ENCODE measurements at places on chromosomes 11 and 22.

DNA sequence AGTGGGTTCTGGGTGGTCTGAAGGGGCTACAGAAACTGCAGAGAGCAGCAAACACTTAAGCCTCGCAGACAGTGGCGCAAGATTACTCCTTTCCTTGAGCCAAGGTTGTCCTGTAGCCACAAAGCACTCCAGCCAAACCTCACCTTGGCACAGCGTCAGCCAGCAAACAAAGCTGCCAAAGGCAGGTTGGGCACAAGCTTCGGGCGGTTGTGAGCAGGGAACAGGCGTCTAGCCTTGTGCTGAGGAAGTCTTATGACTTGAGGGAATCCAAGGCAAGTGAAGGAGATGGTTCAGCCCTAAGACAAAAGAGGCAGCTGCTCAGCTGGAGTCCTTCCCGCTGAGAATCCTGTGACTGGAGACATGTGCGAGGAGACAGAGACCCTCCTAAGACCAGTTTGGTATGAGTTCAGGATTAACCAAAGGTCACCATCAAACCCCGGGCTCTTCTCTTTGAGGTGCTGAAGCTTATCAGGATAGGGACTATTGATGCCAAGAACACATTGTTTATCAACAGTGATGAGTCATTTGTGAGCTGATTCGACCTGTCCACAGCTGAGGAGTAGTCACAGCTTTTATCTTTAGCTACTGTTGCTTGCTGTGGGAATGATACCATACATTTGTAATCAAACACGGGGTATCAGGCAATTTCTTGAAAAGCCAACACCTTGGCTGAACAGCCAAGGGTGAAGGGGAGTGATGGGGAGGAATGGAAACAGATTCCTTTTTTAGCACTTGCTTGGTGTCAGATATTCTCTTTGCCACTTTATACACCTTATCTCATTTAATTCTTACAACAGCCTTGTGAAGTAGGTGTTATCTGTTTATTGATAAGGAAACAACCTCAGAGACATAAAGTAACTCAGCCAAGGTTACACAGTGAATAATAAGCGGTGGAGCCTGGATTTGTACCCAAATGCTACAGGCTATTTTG is 4.6 kb downstream of the ADM start:
- peak; percentile 19 for DNase-seq

- DNase-seq, result peak; percentile 96
Observed at GRCh38 chr11:78147807-78148206, 8.4 kb upstream of the ALG8 start.

GRCh38 chr22:26887456-26887855 is 230.1 kb downstream of the MIAT start:
- DNase-seq, result no peak

GRCh38 chr22:50548040-50548920 is 2.6 kb downstream of the KLHDC7B start:
- DNase-seq, result no peak

DNA sequence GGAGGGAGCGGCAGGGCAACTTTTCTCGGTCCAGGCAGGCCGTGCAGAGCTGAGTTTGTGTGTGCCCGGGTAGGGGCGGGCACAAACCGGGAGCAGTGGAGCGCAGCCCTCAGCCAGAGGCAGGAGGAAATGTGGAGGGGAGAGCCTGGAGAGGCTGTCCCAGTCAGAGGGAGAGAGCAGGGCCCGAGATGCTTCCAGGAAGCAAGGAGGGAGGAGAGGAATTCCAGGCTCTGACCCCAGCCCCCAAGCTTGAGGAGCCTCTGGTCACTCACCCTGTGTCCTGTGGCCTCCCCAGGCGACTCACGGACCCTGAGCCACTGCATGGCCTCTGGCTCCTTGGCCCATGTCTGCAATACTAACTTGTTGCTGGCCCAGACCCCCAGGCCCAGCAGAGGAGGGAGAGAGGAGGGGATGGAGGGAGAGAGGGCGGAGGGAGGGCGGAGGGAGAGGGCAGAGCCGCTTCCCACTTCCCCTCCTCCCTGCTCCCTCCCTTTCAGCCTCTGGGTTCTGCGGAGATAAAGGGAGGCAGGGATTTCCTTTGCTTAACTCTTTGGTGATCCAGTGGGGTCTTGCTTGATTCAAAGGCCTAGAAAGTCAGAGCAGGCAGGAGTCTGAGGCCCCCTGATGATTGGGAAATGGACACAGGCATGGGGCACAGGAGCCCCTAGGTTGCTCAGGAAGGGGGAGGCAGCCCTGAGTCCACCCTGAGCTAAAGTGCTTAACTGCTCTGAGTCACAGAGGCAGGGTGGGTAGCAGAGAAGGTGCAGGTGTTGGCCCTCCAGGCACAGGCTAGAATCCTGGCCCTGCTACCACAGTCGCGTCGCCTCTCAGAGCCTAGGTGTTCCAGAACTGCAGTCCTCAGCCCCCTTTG is at the start of gene C1QTNF6:
Gene C1QTNF6 (minus strand): TSS at position 357 of the 871 bp plus-strand sequence. CDS start 34 bp downstream, at position 323.
- DNase-seq, result no peak

- DNase-seq, result no peak
Observed at GRCh38 chr11:43866520-43866919, 14.1 kb upstream of the ALKBH3 start.

DNA sequence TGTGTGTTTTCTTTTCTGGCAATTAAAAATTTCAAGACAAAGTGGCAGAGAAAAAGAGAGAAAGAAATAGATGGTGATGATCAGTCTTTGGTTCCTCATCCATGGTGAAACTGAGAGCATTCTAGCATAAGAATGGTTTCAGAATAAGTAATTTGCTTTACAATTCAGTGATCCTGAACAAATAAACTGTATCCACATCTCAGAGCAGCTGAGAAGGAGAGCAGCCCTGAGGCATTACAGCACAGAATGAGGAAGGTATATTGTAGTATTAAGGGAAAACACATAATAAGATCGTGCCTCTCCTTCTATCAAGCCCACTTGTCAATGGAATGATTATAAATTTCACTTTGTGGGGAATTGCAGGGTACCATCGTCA is 17.4 kb downstream of the LUZP2 start:
- no peak for DNase-seq

- DNase-seq, result no peak
Observed at GRCh38 chr11:70594031-70594430, 195.7 kb downstream of the CTTN start.

GRCh38 chr11:6332066-6332465 is 11.8 kb upstream of the CAVIN3 start:
- DNase-seq, result no peak

DNA sequence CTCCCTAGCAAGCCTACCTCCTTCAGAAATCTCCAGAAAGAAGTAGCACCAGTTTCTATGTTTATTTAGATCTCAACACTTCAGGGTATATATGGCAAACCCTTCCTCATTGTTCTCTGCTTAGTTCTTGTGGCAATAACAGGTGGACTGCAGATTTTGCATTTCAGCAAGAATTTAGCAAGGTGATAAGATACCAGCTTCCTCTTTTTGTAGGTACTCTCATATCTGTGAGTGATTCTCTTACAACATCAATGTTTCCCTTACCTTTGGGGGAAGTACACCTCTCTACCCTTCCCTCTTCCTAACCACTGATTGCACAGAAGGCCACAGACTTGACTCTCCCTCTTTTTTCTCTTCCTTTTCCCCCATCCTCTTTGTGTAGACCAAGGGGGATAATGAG is 230.9 kb upstream of the SESN3 start:
- DNase-seq, result no peak

DNA sequence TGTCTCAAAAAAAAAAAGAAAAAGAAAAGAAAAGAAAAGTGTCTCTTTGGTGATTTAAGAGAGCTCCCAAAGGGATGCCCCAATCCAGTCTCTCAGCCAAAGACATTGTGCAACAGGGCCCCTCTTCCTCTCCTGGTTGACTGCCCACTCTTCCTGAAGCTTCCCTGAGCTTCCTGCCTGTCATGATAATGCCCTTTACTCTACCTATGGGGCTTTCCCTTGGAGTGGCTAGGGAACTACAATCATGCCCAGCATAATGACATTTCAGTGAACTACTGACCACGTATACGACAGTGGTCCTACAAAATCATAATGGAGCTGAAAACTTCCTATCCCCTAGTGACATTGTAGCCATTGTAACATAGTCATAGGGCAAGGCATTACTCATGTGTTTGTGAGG is 118.0 kb downstream of the RASSF10 start:
- DNase-seq, result no peak

GRCh38 chr22:24321999-24322398 is 51.4 kb downstream of the SPECC1L start:
- no peak for DNase-seq
